ENCODE measurements at places on chromosomes 12 and 14. TPM values are rescaled to one million over a fixed set of nuclear protein-coding genes. Genes with fewer than 3 reads are reported as not detected.

AQP5 gene
- 0.51 TPM for total RNA-seq

SPTSSA gene
- 4.2 TPM for total RNA-seq

ACSS3 gene
- 1.4 TPM for total RNA-seq

DNA sequence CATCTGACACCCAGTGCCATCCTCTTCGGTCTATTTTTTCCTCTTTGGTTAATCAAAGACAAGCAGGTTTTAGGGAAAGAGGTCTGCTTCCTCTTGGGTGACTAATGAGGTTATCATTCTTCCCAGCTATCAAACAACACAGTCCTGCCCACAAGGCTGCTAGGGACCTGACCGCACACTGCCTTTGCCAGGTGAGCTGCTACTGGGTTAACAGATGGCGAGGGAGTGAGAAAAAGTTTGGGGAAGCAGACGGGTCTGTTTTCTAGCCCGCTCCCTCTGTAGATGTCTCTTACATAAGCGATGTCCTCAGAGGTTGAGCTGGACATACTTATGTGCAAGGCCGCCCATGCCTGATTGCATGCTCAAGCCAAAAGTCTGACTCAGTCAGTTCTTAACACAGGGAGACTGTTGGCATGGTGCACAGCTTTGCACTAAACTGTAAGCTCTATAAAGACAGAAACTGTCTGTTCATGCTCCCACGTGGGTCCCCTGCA lies 94.1 kb downstream of the SLC15A4 start:
- DNase-seq: no peak

- no peak for DNase-seq
These were observed 93.1 kb downstream of the SRGAP1 start for GRCh38 chr12:63937378-63938316.

- DNase-seq: no peak
These were observed 14.0 kb upstream of the NDUFA12 start for GRCh38 chr12:95017482-95017881.

- DNase-seq: no peak
These were observed 67.5 kb downstream of the DNAH10 start for GRCh38 chr12:123829561-123829960.

Measured in pancreas (tissue), 10 donors.